Lower leg skin (tissue), 4 donors: ENCODE measurements at places on chromosomes 1 and 21.
A peak's percentile ranks its signal among the peaks of the same experiment; 100 is the strongest.

- no peak for DNase-seq
Observed at GRCh38 chr1:66730462-66730861, 21.8 kb upstream of the DYNLT5 start.

- DNase-seq = peak; percentile 87
Observed at GRCh38 chr1:67749844-67750690, 65.1 kb downstream of the GADD45A start.

DNA sequence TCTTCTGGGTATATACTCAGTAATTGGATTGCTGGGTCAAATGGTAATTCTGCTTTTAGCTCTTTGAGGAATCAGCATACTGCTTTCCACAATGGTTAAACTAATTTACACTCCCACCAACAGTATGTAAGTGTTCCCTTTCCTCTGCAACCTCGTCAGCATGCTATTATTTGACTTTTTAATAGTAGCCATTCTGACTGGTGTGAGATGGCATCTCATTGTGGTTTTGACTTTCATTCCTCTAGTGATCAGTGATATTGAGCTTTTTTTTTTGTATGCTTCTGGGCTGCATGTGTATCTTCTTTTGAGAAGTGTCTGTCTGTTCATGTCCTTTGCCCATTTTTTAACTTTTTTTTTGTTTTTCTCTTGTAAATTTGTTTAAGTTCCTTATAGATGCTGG is 279.4 kb downstream of the PTGER3 start:
- DNase-seq = no peak

DNA sequence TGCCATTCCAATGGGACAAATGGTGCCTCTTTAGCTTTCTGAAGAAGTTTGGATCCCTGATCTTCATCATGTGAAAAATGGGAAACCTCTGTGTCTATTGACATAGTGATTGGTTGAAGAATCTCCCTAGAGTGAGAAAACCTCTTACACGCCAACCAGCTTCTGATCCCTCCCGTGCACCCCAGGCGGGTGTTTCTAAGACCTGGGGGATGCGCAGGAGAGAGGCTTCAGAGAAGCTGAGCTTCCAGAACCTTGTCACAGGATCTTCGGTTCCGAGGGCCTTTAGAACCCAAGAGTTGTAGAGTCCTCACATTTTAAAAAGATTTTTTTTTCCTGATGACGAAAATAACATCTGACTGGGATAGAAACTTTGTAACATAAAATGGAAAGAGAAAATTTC is 11.3 kb downstream of the PODN start:
- DNase-seq = peak; percentile 34

- no peak for DNase-seq
Observed at GRCh38 chr21:29182691-29183092, 52.2 kb downstream of the MAP3K7CL start.

- no peak for DNase-seq
Observed at GRCh38 chr1:184152434-184152898, 100.9 kb downstream of the TSEN15 start.

GRCh38 chr1:162157469-162157868 is 88.0 kb downstream of the NOS1AP start:
- no peak for DNase-seq

GRCh38 chr1:40753142-40753882 is 30.3 kb upstream of the KCNQ4 start:
- no peak for DNase-seq

GRCh38 chr1:160560045-160560705 is 19.1 kb downstream of the CD84 start:
- DNase-seq = no peak

DNA sequence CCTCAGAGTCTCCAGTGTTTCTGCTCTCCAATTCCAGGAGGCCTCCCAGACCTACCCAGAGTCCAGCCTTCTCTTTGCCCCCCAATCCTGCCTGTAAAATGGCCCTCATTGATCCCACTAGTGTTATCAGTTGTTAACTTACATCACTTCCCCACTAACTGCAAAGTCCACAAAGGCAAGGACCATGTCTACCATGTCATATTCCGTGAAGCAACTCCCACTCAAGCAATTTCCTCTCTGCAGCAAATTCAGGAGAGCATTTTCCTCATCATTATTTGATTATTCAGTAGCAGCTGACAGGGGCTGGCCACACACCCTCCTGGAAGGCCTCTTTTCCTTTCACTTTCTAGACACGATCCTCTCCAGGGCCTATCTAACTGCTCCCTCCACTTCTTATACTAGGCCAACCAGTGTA is 153.5 kb downstream of the RERE start:
- DNase-seq = no peak

DNA sequence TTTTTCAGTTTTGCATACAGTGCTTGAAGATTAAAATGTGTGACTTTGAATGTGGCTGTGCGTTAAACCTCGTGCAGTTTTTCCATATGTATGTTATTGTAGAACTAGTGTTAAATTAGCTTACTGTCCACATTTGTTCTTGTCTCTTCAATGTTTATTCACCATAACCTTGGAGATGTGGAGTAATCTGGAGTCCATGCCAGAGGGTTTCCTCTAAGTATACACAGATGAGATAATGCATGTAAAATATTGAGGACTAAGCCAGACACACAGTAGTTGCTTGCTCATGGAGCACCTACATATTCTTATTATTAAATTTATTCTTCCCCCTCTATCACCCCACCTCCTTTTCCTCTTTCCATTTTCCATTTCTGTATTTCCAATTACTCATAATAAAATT is 7.7 kb upstream of the GIPC2 start:
- DNase-seq = no peak

DNA sequence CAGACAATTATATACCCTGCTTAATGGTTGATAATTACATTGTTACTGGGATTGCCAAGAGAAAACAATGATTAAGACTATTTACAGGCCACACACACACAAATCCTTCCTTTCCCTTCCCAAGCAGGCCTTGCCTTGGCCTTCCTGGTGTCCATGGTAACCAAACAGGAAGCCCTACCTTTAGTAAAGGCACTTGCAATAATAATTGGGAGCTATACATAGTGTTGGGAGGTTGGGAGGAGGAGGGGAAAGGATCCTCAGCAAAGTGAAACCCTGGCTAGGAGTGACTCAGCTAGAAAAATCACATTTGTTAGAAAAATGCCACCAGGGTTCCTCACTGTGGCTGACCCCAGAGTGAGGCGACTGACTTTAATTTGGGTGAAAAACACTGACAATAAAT is 122.3 kb upstream of the ADAR start:
- DNase-seq = no peak

DNA sequence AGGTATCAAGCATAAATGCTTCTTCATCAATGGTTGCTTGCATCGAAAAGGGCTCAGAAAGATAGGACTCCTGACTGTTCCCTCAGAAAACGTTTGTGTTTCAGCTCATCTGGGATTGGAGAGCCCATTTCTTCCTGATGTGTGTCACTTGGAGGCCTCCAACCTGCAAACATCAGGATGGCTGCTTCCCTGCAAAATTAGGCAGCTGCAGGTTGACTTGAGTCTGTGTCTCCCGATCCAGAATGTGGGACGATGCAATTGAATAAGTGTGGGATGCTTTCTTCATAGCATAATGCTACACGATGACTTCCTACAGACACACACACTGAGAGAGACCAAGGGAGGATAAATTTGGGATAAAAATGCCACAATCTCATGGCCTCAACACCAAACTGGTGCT is 42.2 kb downstream of the OLIG1 start:
- DNase-seq = no peak

DNA sequence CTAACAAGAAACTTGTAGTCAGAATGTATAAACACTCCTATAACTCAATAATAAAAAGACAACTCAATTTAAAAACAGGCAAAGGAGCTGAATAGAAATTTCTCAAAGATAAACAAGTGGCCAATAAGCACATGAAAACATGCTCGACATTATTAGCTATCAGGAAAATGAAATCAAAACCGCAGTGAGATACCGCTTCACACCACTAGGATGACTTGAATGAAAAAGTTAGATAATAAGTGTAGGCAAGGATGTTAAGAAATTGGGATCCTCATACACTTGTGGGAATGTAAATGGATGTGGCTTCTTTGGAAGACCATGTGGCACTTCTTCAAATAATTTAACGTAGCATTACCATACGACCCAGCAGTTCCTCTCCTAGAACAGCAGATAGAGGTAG is 8.9 kb downstream of the RALGPS2 start:
- no peak for DNase-seq

GRCh38 chr21:25911730-25912401 is 177.1 kb downstream of the GABPA start:
- no peak for DNase-seq

- DNase-seq = no peak
Observed at GRCh38 chr1:42735056-42735455, 5.0 kb downstream of the CLDN19 start.

DNA sequence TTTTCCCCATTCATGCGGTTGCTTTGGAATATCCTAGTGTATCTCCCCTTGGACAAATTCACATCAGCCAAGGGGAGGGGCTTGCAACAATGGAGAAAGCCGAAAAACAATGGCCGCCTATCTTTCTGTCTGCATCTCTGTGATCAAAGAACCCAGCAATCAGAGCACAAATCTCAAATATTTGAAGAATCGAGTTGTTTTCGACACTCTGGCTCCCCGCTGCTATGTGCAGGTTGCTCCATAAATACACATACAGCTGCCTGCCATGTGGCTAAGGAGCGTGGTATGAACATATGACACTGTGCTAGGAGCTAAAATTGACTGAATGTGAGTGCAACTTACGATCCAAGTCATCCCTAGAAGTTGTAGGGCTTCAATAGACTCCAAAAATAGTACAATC is 8.5 kb downstream of the CFHR4 start:
- no peak for DNase-seq

GRCh38 chr1:197358959-197359358 is 90.9 kb downstream of the CRB1 start:
- DNase-seq = no peak

DNA sequence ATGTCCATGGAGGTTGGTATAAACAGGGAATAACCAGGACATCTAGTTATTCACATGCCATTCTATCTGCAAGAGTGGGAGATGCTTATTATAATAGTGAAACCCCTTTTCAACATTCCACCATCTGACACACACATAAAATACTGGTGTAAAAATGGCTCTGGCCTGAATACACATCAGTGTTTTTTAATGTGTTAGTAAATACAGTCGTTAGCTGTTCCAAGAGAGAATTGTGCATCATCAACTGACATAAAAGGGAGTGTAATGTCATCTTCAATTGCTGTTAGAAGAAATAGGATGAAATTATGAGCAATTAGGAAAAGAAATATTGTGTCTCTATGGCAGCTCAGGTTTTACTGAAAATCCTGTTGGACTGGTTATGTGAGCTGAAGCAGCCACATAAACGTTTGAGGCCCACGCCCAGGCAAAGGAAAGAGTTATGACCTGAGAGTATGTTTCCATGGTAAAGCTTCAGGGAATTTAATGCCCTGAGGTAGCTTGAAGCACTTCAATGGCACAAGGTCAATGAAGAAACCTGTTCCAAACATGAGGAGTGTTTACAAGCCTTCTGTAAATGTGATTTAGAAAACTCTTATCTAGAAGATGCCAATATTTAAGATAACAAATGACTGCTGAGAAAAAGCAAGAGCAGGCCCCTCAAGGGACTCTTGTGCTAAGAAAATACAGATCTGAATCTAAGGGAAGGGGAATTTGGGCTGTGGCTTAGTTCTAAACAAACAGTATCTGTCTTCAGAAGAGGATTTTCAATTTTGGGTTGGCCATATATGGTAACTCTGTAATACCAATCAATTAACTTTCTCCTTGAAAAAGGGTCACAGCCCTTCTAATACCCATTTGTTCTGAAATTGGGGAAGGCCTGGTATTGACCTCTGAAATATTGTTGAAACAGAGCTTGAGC is 384.3 kb downstream of the SEC16B start:
- peak; percentile 31 for DNase-seq

DNA sequence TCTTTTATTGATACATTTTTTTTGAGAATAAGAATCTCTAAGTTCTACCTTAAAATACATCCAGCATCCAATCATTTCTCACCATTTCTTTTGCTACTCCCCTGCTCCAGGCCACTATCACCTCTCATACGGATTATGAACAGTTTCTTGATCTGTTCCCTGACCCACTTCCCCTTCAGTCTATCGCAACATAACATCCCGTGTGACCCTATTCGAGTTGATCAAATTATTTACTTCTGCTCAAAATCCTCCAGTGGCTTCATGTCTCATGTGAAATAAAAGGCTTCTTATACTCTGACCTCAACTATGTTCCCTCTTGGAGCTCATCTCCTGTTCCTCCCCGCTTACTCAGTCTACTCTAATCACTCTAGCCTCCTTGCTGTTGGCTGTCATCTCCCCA is 5.2 kb downstream of the ALG14 start:
- no peak for DNase-seq

DNA sequence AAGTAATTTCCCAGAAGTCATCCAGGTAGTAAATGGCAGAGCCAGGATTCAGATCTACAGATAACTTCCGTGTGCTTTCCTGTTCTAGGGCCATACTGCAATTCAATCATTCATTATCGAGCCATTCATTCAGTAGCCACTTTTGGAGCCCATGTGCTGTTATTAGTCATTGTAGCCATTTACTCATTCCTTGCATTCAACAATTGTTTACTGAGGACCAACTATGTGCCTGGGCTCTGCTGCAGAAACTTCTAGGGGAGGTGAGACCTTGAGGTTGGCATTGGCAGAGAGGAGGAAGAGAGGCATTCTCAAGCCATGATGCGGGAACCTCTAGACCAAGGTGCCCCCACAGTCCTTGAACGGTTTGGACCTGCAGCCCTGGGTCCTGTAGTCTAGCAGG is 27.9 kb downstream of the EPHB2 start:
- DNase-seq = no peak

DNA sequence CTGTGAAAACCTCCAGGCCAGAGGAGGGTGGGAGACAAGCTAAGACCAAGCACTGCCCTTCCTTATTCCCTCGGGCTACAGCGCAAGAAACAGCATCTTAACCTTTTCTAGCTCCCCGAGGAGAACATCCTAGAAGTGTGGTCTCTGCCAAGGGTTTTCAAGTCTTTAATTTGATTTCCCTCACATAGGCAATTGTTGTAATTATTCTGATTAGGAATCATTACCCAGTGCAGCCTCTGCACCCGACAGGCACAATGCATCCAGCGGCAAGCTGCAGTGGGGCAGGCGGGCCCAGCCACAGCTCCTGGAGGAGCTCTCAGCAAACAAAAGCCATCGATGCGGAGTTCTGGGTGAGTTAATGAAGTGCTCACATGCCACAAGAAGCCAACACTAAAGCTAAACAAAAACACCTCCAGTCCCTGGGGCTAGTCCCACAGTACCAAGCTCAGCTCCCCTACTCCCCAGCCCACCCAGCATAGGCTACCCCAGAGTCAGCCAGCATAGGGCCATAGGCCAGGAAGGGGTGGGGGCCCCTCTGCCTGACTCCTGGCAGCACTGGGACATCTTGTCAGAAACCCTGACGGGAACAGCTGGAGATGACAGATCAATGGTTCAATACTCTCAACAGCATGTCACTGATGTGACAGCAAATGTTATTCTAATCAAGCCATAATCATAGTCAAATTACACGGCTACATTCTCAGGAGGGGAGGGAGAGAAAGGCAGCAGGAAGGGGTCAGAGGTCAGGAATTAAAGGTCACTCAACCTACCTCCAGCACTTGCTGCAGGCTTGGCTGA is 42.5 kb downstream of the ERI3 start:
- no peak for DNase-seq
